CD8-positive, alpha-beta memory T cell (primary cell): ENCODE measurements at places on chromosomes 2 and 18.

DNA sequence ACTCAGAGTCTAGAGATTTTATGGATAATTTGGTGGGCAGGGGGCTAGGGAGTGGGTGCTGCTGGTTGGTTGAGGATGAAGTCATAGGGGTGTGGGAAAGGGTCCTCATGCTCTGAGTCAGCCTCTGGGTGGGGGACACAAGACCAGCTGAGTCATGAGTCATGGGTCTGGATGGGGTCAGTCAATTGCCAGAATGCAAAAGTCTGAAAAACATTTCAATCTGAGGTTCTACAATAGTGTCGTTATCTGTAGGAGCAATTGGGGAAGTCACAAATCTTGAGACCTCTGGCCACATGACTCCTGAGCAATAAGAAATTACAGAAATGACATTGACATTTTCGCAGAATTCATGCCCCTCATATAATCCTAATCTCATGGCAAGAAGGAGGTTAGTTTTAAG lies 15.1 kb downstream of the NMS start:
- H3K4me1 ChIP-seq, result no peaks in the 10 kb centered on the region
- no peak overlapping the region for H3K27ac ChIP-seq
- no peaks in the 10 kb centered on the region for H3K36me3 ChIP-seq
- no peak overlapping the region for H3K4me3 ChIP-seq
- no peaks in the 10 kb centered on the region for H3K27me3 ChIP-seq

- H3K4me3 ChIP-seq, result no peak overlapping the region
- DNase-seq, result no peak
- H3K36me3 ChIP-seq, result no peaks in the 10 kb centered on the region
- H3K27me3 ChIP-seq, result no peaks in the 10 kb centered on the region
- no peak overlapping the region for H3K27ac ChIP-seq
These were observed 99.3 kb downstream of the C1QL2 start for GRCh38 chr2:119059287-119059686.

GRCh38 chr2:64019975-64020528 lies 824 bp upstream of the VPS54 start:
- no peaks in the 10 kb centered on the region for H3K27me3 ChIP-seq
- peaks cover 38% of the 10 kb centered on the region for H3K4me1 ChIP-seq
- DNase-seq, result no peak
- H3K4me3 ChIP-seq, result peak overlapping the region; percentile 44
- H3K36me3 ChIP-seq, result no peaks in the 10 kb centered on the region

- no peaks in the 10 kb centered on the region for H3K4me1 ChIP-seq
- no peak overlapping the region for H3K27ac ChIP-seq
- H3K4me3 ChIP-seq, result no peak overlapping the region
- DNase-seq, result no peak
These were observed 73.4 kb upstream of the ODC1 start for GRCh38 chr2:10521356-10522169.

DNA sequence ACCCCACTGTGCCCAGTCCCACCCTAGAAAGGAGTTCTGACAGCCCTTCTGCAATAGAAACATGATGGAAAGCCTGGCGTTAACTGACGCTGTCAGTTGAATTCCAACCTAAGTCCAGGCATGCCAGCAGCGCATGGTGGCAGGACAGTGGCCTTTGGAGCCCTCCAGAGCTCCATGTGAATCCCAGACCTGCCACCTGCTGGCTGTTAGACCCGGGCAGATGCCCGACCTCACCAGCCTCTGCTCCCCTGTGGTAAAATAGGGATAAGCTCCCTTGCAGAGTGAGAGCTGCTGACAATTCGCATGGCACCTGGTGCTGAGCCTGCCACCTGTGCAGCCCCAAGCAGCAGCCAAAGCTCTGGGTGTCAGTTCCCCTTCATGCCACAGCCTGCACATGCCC lies 138.6 kb downstream of the LOXHD1 start:
- no peak overlapping the region for H3K27ac ChIP-seq
- no peaks in the 10 kb centered on the region for H3K36me3 ChIP-seq
- no peaks in the 10 kb centered on the region for H3K27me3 ChIP-seq
- no peak for DNase-seq
- no peak overlapping the region for H3K4me3 ChIP-seq

DNA sequence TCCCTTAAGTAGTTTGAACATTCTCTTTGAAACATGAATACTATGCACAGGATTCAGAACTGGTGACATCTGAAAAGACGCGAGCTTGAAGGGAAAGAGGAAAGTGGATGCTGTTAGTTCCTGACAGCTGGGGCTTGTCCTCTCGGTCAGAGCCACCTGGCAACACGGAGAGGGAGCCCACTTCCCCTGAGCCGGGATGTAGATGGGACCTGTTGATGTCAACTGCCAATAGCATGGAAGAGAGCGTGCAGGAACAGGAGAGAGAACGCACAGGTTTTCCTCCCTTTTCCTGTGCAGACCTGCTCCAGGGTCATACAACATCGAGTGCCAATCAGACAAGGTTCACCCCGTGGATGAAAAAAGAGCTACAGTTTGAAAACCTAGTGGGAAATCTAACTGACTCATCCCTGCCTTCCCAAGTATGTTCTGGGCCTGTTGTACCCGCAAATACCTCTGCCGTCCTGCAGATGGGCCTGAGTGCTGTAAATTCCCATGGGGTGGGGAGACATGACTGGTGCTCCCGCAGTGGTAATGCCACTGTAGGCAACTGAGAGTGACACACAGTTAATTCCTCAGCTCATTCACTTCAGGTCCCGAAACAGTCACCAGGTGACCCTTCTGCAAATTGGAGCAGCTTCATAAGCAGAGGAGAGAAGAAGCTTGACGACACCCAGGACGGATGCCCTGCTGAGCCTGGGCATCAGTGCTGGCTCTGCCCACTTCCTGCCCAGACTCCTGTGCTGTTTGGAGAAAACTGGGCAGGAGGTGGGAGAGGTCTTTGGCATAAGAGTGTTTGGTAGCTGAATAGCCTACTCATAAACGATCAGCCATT lies 13.9 kb upstream of the MBP start:
- H3K4me3 ChIP-seq, result no peak overlapping the region
- no peaks in the 10 kb centered on the region for H3K36me3 ChIP-seq
- H3K27me3 ChIP-seq, result no peaks in the 10 kb centered on the region

DNA sequence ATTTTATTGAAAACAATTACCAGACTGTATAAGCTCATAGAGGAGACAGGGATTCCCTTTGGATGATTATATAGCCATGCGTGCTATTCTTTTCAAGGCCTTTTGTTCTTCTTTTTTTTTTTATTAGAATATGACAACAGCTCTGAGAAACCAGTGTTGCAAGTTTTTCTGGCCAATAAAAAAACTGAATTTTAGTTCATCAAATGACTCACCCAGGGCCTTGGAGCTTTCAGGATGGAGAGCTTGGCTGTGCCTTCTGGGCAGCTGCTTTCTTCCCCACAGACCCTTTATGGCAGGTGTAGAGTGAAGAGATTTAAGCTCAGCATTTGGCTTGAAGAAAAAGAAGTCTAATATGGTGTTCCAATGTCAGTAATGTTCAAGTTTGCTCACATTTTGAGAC lies 497.9 kb upstream of the FANCL start:
- DNase-seq, result no peak
- H3K4me1 ChIP-seq, result no peaks in the 10 kb centered on the region

- no peaks in the 10 kb centered on the region for H3K36me3 ChIP-seq
- DNase-seq, result no peak
- H3K27me3 ChIP-seq, result no peaks in the 10 kb centered on the region
- H3K4me1 ChIP-seq, result no peaks in the 10 kb centered on the region
- H3K27ac ChIP-seq, result no peak overlapping the region
These were observed 346.2 kb upstream of the MEX3C start for GRCh38 chr18:51543658-51544155.

- H3K27me3 ChIP-seq, result no peaks in the 10 kb centered on the region
- H3K27ac ChIP-seq, result no peak overlapping the region
- H3K4me3 ChIP-seq, result no peak overlapping the region
- no peaks in the 10 kb centered on the region for H3K4me1 ChIP-seq
- no peak for DNase-seq
- H3K36me3 ChIP-seq, result no peaks in the 10 kb centered on the region
These were observed 31.8 kb upstream of the OTOS start for GRCh38 chr2:240172071-240172895.

- H3K27me3 ChIP-seq, result no peaks in the 10 kb centered on the region
- no peak overlapping the region for H3K27ac ChIP-seq
- no peaks in the 10 kb centered on the region for H3K4me1 ChIP-seq
- DNase-seq, result no peak
- no peak overlapping the region for H3K4me3 ChIP-seq
These were observed 112.5 kb upstream of the SLC38A11 start for GRCh38 chr2:165067643-165068486.

GRCh38 chr2:48927355-48927754 lies 171.8 kb upstream of the LHCGR start:
- H3K27ac ChIP-seq, result no peak overlapping the region
- no peak for DNase-seq
- H3K36me3 ChIP-seq, result no peaks in the 10 kb centered on the region
- no peaks in the 10 kb centered on the region for H3K4me1 ChIP-seq
- H3K4me3 ChIP-seq, result no peak overlapping the region
- no peaks in the 10 kb centered on the region for H3K27me3 ChIP-seq

GRCh38 chr2:178804791-178805190 lies 2.4 kb downstream of the TTN start:
- H3K4me3 ChIP-seq, result no peak overlapping the region
- no peak for DNase-seq
- no peaks in the 10 kb centered on the region for H3K36me3 ChIP-seq
- H3K4me1 ChIP-seq, result no peaks in the 10 kb centered on the region
- no peak overlapping the region for H3K27ac ChIP-seq

DNA sequence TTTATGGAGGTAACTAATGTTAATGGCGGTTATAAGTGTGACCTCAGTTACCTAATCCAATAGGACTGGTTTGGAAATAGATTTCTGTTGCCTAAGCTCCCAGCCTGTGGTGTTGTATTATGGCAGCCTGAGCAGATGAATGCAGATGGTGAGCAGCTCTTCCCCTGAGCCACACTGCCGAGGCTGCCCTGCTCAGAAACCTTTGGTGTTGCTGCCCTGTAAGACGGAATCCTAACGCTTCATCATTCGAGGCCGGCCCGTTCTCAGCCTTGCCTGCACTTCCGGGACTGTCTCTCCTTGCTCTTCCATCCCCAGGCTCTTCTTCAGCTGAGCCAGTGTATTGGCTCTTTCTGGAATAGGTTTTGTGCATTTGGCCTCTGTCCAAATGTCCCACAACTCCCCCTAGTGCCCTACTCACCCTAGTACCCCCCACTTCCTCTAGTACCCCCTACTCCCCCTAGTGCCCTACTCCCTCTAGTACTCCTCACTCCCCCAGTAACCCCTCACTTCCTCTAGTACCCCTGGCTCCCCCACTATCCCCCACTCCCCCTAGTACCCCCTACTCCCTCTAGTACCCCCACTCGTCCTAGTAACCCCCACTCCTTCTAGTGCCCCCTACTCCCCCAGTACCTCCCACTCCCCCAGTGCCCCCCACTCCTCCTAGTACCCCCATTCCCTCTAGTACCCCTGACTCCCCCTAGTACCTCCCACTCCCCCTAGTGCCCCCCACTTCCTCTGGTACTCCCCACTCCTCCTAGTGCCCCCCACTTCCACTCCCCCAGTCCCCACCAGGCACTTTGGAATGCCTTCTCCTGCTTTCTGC lies 106.0 kb upstream of the TAF1B start:
- H3K4me3 ChIP-seq, result no peak overlapping the region
- peaks cover 45% of the 10 kb centered on the region for H3K4me1 ChIP-seq

DNA sequence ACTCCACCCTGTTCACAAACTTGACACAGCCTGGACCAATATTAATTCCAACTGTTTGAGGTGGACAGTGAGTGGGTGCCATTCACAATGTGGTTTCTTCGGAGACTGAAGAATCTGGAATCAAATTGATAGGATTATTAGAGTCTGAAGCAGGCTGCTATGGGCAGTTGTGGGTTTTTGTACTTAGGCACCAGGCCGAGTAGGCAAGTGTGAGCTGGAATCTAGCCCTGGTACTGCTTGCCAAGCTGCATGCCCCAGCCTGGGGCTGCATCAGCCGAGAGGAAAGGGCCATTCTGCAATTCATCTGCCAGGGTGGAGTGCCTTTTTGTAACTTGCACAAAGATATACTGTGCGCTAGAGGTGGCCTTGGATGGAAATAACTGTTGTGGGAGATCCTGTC lies 654.7 kb upstream of the FANCL start:
- no peaks in the 10 kb centered on the region for H3K4me1 ChIP-seq
- no peaks in the 10 kb centered on the region for H3K27me3 ChIP-seq
- no peaks in the 10 kb centered on the region for H3K36me3 ChIP-seq
- DNase-seq, result no peak
- H3K4me3 ChIP-seq, result no peak overlapping the region

DNA sequence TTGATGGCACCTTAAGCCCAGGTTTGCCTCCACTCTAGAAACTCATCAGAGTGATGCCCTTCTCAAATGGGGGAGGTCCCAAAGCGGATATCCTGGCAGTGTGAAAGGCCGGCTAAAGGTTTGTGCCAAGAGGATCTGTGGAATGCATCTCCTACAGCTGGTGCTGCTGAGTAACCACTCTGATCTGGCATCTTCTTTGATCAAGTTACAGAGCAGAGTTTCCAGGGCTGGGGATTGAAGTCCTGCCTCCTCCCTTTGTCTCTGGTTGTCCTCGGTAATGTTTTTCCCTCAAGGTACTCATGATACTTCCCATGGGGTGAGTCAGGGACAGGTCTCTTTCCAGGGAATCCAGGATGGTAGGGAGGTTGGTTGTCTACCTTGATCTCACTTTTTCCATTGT lies 24.6 kb downstream of the PRKRA start:
- H3K27ac ChIP-seq, result no peak overlapping the region
- no peak overlapping the region for H3K4me3 ChIP-seq
- no peaks in the 10 kb centered on the region for H3K4me1 ChIP-seq
- DNase-seq, result no peak
- H3K36me3 ChIP-seq, result no peaks in the 10 kb centered on the region

DNA sequence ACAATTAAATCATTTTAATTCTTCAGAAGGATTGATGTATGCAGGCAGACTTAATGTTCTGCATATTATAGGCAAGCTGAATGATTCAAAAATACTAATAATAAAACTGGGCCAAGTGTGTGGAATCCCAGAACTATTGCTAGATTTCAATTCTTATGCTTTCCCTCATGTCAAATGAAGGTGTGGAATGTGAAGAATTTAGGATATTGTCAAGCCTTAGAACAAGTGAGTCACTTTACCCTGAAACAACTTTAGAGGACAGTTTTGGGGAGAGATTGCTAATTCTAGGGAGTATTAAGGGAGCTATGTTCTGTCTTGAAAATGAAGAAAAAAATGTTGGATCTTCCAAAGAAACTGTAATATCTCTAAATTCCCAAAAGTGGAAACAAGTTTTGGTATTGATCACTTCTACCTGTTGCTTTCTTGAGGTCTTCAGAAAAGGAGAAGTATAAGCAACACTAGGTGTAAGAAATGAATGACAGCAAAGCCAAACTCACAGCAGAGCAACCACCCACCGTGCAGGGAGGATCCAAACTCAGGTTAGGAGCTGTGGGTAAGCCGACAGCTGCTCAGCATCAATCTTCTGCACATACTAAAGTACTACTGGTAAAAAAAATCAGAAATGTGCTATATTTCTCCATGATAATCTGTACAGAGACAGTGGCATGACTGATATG lies 818.1 kb downstream of the SLC4A3 start:
- no peak overlapping the region for H3K4me3 ChIP-seq
- H3K4me1 ChIP-seq, result no peaks in the 10 kb centered on the region
- no peaks in the 10 kb centered on the region for H3K27me3 ChIP-seq
- H3K27ac ChIP-seq, result no peak overlapping the region

- no peaks in the 10 kb centered on the region for H3K4me1 ChIP-seq
- no peaks in the 10 kb centered on the region for H3K36me3 ChIP-seq
- DNase-seq, result no peak
- H3K4me3 ChIP-seq, result no peak overlapping the region
- H3K27me3 ChIP-seq, result no peaks in the 10 kb centered on the region
- H3K27ac ChIP-seq, result no peak overlapping the region
These were observed 181.5 kb downstream of the KLHL29 start for GRCh38 chr2:23566241-23567142.
